ENCODE measurements at places on chromosomes 2 and 18.

GRCh38 chr2:24164416-24164973 is 10.4 kb upstream of the FAM228A start:
- DNase-seq = no peak

DNA sequence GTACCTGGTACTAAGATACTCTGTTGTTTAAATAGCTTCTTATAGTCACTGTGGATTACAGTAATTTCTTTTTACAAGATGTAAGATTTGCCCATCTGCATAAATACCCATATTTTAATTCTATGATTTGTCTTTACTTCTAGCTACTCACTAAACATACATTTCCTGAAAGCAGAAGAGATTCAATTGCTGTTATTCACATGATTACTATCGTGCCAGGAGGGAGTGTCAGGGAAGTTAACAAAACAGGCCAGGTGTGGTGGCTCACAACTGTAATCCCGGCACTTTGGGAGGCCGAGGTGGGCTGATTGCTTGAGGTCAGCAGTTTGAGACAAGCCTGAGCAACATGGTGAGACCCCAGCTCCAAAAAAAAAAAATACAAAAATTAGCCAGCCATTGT is 33.8 kb downstream of the PRKCE start:
- DNase-seq = no peak

DNA sequence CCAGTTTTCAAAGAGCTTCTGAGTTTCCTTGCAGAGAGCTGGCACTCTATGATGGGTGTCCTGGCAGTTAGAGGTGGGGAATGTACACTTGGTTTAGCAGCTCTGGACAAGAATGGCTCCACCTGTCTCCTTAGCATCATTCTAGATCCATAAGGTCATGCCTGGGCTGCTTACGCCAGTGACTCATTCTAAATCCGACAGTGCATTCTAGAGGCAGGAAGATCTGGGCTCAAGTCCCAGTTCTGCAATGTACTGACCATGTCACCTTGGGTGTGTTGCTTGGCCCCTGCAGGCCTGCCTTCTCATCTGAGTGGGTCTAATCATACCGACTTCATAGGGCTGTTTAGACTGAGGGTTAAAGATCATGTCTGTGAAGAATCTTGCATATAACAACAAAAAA is 46.5 kb downstream of the PTGR3 start:
- DNase-seq = no peak

- no peak for DNase-seq
These were observed 101.3 kb downstream of the MSH2 start for GRCh38 chr2:47504174-47504810.

GRCh38 chr2:85811180-85812093 is 57.6 kb downstream of the ATOH8 start:
- no peak for DNase-seq

- no peak for DNase-seq
These were observed 29.4 kb downstream of the PSTPIP2 start for GRCh38 chr18:46042571-46043123.
